ENCODE measurements at places on chromosomes 6 and 20.

- peak; percentile 83 for DNase-seq
Observed at GRCh38 chr6:130020907-130021629, 2.7 kb downstream of the L3MBTL3 start.

- DNase-seq, result no peak
Observed at GRCh38 chr6:170288852-170289179, 2.1 kb downstream of the DLL1 start.

GRCh38 chr6:137424251-137424650 is 69.9 kb downstream of the OLIG3 start:
- DNase-seq, result no peak

- DNase-seq, result no peak
Observed at GRCh38 chr20:20241976-20242375, 125.9 kb upstream of the INSM1 start.

- no peak for DNase-seq
Observed at GRCh38 chr20:19301843-19302242, 89.4 kb downstream of the SLC24A3 start.

- DNase-seq, result no peak
Observed at GRCh38 chr6:53915026-53915691, 120.4 kb downstream of the LRRC1 start.

GRCh38 chr6:5446362-5447075 is 185.2 kb downstream of the FARS2 start:
- no peak for DNase-seq

DNA sequence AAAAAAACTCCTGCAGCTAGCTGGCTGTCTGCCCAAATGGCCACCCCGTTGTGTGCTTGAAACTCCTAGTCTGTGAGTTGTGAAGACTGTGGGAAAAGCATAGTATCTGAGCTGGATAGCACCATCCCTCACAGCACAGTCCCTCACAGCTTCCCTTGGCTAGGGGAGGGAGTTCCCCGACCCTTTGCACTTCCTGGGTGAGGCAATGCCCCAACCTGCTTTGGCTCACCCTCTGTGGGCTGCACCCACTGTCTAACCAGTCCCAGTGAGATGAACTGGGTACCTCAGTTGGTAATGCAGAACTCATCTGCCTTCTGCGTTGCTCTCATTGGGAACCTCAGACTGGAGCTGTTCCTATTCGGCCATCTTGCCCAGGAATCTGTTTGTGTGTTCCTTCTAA is 260.6 kb upstream of the STXBP5 start:
- no peak for DNase-seq

DNA sequence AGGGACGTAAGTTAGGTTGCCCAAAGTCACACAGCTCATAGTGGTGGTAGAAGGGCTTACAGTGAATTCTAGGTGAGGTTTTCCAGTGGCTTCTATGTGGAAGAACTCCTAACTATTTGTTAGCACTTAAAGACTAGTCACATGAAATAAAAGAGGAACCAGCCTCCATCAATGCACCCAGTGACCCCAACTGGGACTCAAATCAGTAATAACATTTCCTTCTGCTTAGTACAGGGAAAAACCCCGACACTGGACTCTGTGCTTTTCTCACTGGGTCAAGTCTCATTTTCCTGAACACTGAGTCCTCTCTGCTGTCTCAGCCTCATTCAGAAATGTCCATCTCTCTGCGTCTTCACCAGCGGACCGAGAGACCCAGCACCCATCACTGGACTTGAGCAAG is 89.2 kb downstream of the SLC22A23 start:
- peak; percentile 11 for DNase-seq

GRCh38 chr6:143872201-143872600 is 7.9 kb downstream of the ZC2HC1B start:
- no peak for DNase-seq

GRCh38 chr6:91083211-91083610 is 496.3 kb upstream of the MAP3K7 start:
- no peak for DNase-seq

GRCh38 chr6:101399616-101400162 is 6.2 kb downstream of the GRIK2 start:
- DNase-seq, result no peak

DNA sequence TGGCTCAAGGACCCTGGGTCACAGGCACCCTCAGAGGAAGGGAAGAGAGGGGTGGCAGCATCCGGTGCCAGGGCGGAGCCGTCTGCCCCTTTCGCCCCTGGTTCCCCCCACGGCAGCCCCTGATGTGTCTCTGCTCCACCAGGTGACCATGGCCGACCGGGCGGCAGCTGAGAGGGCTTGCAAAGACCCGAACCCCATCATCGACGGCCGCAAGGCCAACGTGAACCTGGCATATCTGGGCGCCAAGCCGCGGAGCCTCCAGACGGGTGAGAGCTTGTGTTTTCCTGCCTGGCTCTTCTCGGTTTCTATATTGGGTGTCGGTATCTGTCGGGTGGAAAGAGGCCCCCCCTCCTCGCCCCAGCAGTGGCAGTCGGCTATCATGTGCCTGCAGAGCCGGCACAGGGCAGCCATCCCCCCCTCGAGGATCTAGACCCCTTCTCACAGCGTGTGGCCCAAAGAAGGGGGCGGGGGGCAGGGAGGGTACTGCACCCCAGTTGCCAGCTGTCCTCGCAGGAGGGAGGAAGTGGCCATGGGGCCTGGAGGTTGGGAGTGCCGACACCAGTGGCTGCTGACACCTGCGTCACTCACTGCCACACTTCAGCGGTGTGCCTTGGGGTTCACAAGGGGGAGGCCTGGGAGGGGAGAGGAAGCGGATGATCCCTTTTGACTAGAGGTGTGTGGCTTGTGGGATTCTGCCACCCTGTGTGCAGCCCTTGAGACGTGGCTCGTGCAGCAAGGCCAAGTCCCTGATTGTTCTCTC is 1.5 kb downstream of the RBM38 start:
- peak; percentile 89 for DNase-seq

DNA sequence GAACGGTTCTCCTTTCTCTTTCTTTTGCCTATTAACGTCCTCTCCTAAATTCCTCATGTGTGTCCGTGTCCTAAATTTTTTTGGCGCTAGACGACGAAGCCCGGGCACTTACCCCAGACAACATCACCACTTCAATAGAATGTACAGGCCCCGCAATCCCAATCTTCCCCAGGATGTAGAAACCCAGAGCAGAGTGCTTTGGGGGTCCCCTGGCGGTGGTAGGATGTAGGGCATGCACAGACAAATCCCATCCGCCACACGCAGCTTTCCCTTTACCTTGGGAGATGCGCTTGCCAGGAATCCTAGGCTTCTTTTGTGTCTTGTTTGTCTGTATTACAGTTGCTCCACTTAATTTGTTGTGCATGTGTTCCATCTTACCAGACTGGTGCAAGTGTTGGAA is 417.3 kb upstream of the ARID1B start:
- no peak for DNase-seq

DNA sequence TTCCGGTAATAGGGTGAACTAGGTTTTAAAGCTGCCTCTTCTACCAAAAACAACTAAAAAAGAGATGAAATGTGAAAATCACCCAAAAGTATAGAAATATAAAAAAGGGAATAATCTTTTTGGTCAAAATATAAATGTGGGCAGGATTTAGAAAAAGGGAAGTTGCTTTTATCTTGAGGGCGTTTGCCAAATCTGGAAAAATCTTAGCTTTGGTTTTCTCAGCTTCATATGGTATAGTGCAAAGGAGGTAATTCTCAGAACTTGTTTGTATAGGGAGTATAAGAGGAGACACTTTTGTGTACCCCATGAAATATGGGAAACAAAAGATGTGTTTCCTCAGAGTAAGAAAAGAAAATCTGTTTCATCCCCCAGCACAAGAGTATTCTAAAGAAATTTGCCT is 54.2 kb upstream of the TRIM26 start:
- no peak for DNase-seq

DNA sequence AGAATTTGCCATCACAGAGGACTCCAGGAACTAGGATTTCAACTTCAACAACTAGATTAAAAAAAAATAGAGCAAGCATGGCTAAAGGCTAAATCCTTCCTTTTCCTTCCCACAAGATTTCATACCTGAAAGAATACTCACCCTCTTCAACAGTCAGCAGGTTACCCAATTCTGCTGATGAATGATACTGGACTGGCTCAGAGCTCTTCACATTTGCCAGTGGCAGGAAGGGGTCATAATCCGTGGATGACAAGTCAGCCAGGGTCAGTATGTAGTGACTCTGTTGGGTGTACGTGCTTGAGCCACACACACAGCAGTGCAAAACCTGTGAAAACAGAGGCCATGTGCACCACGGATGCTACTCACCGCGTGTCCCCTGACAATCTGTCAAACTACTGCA is 152.9 kb downstream of the INSM1 start:
- no peak for DNase-seq

Data from CD4-positive, alpha-beta T cell treated with Interleukin-1 beta for 1 hour (primary cell).